ENCODE measurements at places on chromosomes 5 and 9. TPM values are rescaled to one million over a fixed set of nuclear protein-coding genes. Genes with fewer than 3 reads are reported as not detected.

AFF4 gene
- total RNA-seq: 20.9 TPM

OR1J2 gene
- total RNA-seq: not detected

RMRP gene
- 11,462 TPM for total RNA-seq

ARID3C gene
- total RNA-seq: 0.66 TPM

GDNF gene
- total RNA-seq: not detected

IGFBPL1 gene
- total RNA-seq: not detected

TRIO gene
- 11.3 TPM for total RNA-seq

SMIM27 gene
- total RNA-seq: 19.5 TPM

ABO gene
- not detected for total RNA-seq

DNA sequence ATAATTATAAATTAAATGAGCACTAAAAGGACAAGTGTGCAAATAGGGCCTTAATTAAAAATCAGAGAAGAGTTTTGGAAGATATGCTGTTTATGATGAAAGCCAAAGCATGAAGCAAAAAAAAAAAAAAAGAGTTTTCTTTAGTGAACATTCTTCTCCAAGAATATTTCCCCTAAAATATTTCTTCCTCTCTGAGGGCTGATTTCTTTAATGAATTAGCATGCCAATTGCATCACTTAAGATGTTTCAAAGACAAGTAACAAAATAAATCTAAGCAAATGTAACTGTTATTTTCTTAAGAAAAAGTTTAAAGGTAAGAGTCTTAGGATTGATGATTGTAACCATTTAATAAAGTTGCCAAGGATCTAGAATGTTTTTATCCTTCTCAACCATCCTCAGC, 81.6 kb upstream of the MPDZ start:
- no peak for DNase-seq

DNA sequence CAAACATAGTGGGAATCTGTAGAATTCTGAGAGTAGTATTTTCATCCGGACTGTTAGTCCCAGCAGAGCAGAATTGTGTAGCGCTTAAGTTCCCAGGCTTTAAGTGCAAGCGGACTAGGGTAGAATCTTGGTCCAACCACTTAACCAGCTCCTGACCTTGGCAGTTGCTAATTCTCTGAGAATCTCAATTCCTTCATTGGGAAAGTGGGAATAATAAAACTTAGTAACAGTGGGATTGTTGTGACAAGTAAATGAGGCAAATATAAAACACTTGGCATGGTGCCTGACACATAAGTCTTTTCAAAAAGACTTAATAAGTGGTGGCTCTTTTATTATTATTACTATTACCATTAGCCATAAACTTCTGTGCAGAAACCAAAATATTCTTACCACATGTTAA, 8.4 kb upstream of the SLC1A3 start:
- no peak for DNase-seq

DNA sequence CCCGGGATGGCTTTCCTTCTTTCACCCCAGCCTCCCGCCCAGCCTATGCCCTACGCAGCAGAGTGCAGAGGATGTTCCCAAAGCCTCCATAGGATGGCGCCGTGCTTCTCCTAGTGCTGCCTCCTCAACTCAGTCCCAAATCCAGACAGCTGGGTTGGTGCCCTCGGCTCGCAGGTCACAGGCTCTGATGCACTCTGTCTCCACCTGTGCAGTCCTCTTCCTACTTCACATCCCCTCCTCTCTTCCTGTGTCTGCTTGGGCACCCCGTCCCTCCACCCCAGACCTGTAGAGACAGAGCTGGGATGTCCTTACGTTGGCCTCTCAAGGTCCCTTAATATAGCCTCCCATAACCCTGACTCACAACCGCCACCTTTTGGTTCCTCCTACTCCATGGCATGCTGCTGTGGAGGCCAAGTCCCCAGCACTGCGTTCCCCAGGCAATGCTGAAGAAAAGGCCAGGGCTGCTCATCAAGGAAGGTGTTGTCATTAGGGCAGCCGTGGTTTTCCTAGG, 314.4 kb downstream of the GADD45G start:
- peak; percentile 62 for DNase-seq

- DNase-seq: no peak
These were observed 32.0 kb downstream of the EHMT1 start for GRCh38 chr9:137650779-137651178.

DNA sequence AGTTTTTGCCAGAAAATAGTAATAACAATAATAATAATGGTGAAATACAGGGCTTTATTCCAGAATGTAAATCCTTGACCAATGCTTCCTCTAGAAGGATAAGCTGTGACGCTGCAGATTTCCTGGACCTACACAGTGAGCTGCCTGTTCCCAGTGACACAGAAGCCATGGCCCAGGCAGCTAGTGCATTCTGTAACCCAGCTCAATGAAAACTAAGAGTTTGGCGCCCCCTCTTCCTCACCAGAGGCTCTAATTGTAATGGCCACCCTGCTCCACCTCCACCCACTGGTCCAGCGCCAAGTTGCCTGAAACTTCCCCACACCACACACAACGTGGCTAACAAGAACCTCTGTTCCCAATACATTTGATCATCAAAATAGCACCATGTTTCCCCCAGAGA, 248.1 kb downstream of the CETN3 start:
- peak; percentile 8 for DNase-seq

- DNase-seq: no peak
These were observed 1085.2 kb upstream of the ARRDC3 start for GRCh38 chr5:92468295-92468694.

DNA sequence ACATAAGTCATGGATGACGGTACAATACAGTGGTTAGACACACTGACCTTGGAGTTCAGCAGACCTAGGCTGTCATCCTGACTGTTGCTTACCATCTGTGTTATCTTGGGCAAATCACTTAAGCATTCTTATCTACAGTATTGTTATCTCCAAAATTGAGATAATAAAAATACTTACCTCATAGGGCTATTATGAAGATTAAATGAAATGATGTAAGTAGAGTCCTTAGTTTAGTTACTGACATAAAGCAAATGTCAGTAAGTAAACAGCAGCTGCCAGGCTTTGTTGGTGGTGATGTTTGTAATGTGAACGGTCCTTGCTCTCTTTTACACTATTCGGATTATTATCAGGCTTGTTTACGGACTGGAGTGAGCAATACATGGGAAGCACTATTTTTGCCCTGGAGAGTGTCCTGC, 107.3 kb upstream of the DPYSL3 start:
- DNase-seq: no peak

GRCh38 chr9:92522983-92523970, 12.5 kb downstream of the ECM2 start:
- no peak for DNase-seq

- DNase-seq: no peak
These were observed 40.0 kb downstream of the SLC44A1 start for GRCh38 chr9:105284463-105284862.

GRCh38 chr5:34059977-34060376, 17.0 kb upstream of the C1QTNF3 start:
- DNase-seq: no peak

GRCh38 chr5:137752905-137753690, 1.1 kb downstream of the HNRNPA0 start:
- DNase-seq: peak; percentile 65

DNA sequence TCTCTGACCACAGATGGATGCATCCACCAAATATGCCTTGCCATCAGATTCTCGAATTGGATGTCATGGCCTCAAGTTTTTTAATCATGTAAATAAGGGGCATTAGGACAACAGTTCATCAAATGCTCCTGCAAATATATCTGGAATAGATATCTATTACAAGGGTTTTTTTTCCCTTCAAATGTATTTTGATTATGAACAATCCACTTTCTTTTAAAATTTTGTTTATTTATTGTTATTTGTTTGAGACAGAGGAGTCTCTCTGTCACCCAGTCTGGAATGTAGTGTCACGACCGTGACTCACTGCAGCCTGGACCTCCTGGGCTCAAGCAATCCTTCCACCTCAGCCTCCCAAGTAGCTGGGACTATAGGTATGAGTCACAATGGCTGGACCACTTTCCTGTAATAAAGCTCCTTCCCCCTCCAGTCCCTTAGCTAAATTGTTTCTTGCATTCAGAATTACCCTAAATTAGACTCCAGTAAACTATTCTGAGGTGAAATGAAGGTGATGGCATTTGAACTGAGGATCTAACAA, 1412.1 kb downstream of the EFNA5 start:
- DNase-seq: no peak

DNA sequence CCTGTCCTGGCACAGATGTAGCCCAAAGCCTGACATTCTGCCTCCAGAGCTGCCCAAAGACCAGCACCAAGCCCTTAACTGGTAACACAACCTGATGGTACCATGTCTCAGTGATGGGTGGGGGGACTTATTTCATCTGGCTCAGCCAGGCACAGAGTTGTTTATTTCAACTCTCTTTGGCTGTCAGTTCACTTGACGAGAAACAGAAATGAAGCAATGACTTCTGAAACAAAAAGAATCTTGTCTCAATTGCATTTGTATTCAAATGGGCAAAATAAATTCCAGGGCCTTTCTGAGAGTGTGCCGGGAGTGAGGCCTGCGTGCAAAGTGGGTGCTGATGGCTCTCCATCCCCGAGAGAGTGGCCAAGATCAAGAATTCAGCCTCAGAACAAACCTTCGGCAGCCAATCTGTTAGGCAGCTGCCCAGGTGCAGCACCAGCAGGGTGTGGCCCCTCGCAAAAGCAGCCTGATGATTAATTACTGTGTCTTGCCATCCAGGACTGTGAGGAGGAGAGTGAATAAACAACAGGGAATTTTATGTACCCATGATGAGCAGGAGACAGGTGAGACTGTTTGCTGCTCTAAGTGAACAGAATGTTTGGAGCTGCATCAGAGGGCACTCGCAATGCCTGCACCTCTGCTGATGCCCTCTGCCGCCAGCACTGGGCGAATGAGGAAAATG, 238.0 kb downstream of the HSPA4 start:
- no peak for DNase-seq

DNA sequence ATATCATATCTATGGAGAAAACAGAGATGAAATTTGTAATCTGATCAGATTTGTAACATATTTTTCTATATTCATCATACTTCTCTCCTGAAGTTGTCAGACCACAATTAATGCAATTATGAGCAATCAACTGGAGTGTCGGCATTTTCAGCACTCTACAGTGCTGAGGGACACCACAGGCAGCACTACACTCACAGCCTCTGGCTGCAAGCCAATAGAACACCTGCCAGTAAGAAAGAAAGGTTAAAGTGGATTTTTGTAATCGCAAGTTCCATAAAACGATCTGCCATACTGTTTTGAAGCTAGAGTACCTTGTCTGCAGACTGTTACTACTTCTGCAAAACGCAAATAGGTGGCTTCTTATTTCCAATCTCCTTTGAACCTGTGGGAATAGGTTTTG, 147.6 kb downstream of the ADAMTS6 start:
- no peak for DNase-seq

GRCh38 chr5:9320652-9321051, 225.2 kb downstream of the SEMA5A start:
- no peak for DNase-seq

- DNase-seq: no peak
These were observed 143.5 kb downstream of the OLFM1 start for GRCh38 chr9:135230817-135231520.

GRCh38 chr5:95078868-95079267, 206.0 kb downstream of the MCTP1 start:
- no peak for DNase-seq

DNA sequence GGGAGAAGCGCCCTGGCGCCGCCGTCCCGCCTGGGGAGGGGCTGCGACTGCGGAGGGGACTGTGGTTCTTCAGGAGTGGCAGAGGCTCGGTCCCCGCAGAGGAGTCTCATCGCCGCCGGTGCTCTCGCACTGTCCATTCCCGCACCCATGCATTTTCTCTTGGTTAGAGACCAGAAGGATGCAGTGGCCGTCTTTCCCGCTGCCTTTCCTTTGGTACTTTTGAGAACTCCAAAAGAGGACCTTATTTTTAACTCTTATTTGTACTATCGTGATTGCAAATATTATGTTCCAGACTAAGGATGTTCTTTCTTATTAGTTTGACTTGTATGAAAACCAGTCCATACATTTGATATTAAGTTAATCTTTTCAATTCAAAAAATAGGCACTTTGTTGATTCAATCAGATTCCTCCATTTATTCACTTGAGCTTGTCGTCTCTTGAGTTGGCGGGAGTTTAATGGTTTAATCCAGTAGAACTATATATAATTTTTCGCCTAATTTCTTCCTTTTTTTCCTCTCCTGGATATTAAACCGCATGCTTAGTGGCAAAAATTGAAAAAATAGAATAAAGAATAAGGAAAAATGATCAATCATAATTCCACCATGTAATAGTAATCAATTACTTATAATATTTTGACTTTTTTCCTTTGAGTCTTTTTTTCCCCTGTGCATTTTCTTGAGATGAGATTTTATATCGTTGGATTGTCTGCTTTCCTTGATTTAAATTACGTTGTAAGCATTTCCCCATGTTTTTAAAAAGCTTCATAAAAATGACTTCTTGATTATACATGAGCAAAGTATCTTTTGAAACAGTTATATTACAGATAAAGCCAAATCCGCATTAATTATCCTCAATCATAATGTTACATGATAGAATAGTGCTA, 861 bp downstream of the ZFYVE16 start:
- DNase-seq: peak; percentile 58

DNA sequence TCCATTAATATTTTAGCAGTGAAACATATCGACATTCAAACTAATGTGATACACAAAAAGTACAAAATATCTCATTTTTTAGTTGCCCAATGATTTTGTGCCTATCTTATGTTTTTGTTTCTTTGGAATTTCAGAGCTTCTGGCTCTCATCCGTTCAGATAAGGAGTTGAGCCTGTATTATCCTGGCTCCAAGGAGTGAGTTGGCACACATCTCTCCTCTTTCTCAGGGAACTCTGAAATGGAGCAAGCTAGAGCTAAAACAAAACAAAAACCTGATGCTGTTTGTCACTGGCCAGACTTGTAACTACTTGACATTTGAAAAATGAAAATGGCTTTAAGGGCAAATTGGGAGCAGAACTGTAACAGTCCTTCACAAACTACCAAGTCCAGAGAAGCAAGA, 131.3 kb upstream of the SLC28A3 start:
- no peak for DNase-seq

DNA sequence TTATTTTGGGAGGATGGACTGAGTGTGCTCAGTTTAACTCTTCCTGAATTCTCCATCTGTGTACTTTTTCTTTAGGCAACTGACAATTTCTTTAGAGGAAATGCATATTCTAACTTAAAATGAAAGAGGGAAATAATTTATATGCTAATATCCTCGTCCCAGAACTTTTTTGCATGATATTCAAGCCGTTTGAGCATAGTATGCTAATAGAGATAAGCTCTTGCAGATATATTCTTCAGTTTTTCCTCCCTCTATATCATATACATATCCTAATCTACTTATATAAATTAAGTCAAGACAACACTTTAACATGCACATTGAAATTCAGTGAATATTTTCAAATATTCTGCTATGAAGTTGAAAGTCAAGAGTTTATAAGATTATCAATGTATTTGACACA, 84.7 kb downstream of the YTHDC2 start:
- no peak for DNase-seq

All from activated CD4-positive, alpha-beta T cell treated with anti-CD3 and anti-CD28 coated beads for 36 hours (primary cell).